ENCODE measurements at places on chromosomes 4 and X.

GRCh38 chrX:31656013-31656412 is 584.2 kb upstream of the FTHL17 start:
- DNase-seq, result no peak

- no peak for DNase-seq
Observed at GRCh38 chrX:148133105-148133725, 152.1 kb downstream of the FMR1NB start.

- DNase-seq, result no peak
Observed at GRCh38 chrX:44731160-44731559, 112.7 kb upstream of the DUSP21 start.

DNA sequence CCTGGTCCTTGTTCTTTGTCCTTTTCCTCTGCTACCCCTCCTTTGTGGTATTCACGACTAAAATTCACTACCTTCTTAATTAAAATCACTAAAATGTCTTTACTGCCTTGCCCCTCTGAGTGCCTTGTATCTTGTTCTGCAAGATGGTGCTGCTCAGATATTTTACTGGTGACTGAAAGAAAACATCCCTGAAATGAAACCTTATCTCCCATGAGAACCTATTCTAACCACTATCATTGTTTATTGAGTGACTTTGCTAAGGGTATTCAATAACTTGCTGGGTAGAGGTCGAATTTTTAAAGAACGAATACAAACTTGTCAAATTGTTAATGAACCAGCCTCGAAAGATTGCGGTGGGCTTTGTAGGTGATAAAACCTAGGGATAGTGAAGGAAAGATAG is 52.8 kb downstream of the SPRY1 start:
- no peak for DNase-seq

DNA sequence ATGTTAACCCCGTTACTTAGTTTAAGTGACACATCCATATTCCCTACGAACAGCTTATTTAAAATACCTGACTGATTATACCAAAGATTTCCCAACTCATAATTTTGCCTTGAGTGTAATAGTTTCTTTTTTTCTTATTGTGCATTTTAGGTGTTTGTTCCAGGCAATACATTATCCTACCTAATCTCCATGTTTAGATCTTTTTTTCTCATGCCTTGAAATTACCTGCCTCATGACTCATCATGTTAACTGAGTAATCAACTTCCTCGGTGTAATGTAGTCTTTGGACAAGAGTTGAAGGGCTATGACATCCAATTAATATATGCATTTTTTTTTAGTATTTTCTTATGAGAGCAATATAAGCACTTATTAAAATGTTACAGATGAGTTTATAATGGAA is 228.7 kb upstream of the ANKRD50 start:
- DNase-seq, result no peak

- no peak for DNase-seq
Observed at GRCh38 chr4:11397819-11398610, 30.7 kb downstream of the HS3ST1 start.

DNA sequence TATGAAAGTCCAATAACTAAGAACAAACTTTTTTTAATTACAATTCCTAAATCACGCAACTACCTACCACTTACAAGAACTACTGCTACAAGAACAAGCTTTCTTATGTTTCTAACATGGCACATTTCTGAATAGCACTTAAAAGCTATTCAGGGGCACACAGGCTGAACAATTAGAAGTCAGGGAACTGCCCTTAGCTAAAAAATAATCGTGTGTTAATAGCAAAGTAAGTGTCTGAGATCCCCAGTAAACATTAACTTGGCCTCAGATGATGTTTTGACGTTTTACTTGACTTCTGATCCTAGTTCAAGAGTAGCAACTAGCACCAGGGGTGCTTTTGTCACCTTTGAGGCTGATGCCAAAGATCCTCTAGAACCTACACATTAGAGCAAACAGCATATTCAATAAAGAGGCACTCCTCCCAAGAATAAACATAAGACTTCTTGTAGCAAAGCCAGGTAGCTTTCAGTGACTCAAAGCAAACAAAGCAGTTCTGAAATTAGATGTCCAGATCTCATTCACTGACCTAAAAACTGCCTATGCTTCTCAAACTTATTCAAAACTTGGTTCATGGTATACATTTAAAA is 16.2 kb downstream of the SPOCK3 start:
- no peak for DNase-seq

- DNase-seq, result no peak
Observed at GRCh38 chrX:24081661-24082154, 27.0 kb downstream of the EIF2S3 start.

- DNase-seq, result no peak
Observed at GRCh38 chrX:96906741-96907140, 23.0 kb downstream of the RPA4 start.

DNA sequence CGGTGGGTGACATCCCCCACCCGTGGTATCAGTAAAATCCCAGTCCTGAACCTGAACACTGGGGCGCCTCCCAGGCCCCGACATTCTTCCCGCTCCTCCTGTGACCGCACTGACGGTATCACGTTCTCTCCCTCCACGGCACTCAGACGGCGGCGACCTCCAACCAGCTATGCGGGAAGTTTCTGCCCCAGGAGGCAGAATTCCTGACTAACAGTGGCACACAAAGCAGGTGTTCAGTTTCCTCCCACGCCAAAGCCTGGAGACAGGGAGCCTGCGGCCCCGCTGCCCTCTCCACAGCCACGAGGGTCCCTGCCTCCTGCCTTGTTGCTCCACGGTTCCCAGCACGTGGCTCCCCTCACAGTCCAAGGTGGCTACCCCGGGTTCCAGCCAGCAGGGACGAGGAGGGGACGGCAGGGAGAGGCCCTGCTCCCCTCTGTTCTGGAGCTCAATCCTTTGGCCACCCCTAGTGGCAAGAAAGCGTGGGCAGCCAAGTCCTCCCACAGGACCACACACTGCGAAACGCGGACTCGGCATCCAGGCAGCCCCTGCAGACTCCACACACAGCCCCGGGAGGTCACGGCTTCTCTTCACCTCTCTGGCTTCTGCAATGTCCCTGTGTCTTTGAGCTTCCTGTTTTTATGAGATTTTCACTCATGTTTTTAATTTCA is 15.2 kb downstream of the CTBP1 start:
- DNase-seq, result no peak

DNA sequence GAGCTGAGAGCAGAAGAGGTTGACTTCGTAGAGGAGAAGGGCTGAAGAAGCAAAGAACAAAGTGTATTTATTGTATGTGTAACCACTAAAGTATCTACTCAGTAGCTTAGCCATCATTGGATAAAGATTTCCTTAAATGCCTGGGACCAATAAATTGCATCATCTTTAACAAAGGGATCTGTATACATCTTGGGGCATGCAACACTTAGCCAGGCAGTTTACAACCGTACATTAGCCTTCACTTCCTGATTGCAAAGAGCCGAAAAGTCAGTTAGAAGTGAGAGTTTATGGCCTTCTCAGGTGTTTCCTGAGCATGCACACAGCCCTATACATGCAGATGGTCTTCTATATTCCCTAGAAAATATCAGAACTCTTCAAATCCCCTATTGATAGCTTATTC is 68.0 kb upstream of the MAGED1 start:
- DNase-seq, result no peak

GRCh38 chr4:60042941-60043340 is 1157.2 kb upstream of the ADGRL3 start:
- no peak for DNase-seq

DNA sequence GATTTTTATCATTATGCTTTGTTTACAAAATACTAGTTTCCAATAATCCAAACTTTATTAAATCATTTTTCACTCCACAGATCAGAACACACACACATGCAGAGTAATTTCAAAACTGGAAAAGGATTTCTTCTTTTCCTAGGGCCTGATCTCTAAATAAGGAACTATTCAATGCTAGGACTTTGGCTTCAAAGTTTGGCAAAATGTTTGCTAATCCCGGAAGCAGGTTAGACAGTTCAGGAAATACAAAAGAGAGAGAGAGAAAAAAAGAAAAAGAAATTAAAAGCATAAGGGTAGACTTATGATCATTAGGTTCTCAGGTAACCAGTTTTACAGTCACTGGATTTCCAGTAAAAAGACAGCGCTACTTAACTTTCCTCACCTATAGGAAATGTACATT is 211.0 kb downstream of the DCLK2 start:
- DNase-seq, result no peak

GRCh38 chrX:111270339-111270738 is at the start of gene CAPN6:
CAPN6 (minus strand) TSS chrX:111270483; CDS start chrX:111263936, 6,547 bp downstream.
- DNase-seq, result no peak

GRCh38 chr4:48109413-48110263 is 24.4 kb downstream of the TXK start:
- DNase-seq, result no peak

DNA sequence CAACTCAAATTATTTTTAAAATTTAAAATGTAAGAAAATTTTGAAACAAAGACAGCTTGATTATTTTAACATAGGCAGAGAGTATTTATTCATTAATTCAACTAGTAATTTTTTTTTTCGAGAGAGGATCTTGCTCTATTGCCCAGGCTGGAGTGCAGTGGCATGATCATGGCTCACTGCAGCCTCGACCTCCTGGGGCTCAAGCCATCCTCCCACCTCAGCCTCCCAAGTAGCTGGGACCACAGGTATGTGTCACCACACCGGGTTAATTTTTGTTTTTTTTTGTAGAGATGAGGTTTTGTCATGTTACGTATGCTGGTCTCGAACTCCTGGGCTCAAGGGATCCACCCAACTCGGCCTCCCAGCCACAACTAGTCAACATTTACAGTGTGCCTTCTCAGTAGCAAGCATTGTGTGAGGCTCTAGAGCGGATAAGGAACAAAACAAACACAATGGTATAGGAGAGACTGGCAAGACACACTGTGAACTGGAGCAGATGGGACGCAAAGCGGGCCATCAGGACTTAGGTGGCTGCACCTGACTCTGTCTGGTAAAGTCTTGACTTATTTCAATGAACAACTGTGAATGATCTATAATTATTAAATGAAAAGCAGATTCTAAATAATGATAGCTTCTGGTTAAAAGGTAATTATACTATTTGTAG is 21.6 kb downstream of the SETD7 start:
- DNase-seq, result no peak

GRCh38 chr4:47499700-47500099 is 14.6 kb downstream of the ATP10D start:
- no peak for DNase-seq

GRCh38 chr4:78707268-78707667 is 68.9 kb upstream of the BMP2K start:
- no peak for DNase-seq

- no peak for DNase-seq
Observed at GRCh38 chrX:152306331-152306730, 144.8 kb downstream of the GABRA3 start.

DNA sequence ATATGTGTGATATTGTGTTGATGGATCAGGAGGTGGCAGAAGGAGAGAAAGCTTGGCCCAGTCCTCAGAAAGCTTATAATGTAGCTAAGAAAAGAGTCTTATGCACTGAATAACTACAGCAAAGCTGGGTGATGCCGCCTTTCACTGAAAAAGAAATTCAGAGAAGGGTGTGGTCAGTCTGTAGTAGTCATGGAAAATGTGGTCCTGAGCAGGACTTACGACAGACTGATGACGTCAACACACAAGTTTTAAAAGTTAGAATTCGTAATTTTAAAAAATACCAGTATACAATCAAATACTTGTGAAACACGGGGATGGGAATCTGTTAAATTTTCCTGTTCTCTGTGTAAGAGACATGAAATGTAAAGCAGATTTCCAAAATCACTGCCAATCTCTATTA is 87.0 kb upstream of the RAPGEF2 start:
- DNase-seq, result no peak

- no peak for DNase-seq
Observed at GRCh38 chr4:120070196-120070595, 3.5 kb upstream of the MAD2L1 start.

DNA sequence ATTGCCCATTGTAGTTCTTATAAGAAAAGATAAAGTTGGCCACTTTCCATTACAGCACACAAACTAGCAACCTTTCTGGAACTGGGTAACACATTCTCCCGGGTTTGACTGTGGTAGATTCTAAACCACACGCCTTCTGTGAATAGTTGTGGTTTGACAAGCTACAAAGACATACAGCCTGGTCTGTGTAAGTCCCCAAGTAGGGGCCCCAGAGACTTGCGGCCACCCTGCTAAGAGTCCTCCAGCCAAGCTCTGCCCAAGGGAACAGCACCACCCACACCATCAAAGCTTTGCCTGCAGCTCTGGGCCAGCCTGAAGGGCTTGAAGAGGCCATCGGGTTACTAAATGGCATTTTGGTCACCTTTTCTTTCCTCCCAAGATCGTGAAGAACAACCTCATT is 203.4 kb downstream of the MAML3 start:
- DNase-seq, result no peak

GRCh38 chr4:165873298-165874071 is 448 bp downstream of the TLL1 start:
- DNase-seq, result no peak

- no peak for DNase-seq
Observed at GRCh38 chrX:47751670-47752069, 85.0 kb upstream of the ZNF81 start.

DNA sequence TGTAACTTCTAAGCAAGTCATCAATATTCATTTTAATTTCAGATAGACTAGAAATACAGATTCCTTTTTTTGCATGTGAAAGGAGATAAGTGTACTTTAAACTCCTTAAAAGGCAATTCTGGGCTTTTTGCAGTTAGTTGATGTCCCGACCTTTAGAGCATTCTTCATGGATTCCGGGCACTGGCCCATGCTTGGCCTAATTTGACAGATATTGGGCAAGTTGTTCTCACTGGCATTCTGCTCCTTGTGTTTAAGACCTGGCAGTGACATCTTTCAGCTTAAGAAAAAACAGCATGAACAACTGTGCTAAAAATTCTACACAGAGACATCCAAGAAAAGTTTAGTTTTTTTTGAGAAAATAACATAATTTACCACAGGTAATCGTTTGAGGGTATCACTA is 1037.2 kb downstream of the PCDH18 start:
- no peak for DNase-seq

GRCh38 chrX:134362560-134363089 is 97.3 kb upstream of the HPRT1 start:
- no peak for DNase-seq
